NCI-H2029 (cell line): ENCODE measurements at places on chromosomes 2 and 18.

DNA sequence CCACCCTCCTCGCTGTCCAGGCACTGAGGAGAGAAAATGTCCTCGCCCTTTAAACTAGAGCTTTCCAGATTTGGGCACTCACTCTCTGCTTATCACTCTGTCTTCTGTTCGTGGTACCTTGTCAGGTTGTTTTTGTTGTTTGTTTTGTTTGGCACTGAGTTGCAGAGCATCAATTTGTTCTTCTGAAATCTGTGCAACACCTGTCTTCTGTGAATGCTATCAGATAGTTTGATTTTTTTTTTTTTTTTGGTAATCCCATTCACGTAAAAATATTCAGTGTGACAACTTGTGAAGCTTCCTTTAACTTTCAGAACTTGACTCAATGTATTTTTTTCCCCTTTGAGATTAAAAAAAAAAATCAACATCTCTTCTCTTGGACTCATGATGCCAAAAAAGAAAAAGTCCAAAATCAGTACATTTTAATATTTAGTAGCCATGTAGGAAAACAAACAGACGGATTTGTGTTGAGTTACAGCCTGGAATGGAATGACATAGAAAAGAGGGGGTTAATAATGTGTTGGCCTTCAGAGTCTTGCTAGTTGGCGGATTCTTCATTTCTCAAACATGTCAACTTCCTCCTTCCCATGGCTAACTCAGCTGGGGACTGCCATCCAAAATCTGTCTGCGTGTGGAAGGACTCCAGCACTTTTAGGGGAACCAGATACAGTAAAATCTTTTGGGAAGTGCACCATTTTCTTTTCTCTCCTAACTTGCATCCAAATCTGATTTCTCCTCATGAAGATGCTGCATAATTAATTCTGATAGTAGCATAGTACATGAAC lies 1.6 kb downstream of the TMEM178A start:
- no peak for DNase-seq

GRCh38 chr2:164710837-164711765 lies 89.8 kb upstream of the GRB14 start:
- DNase-seq = no peak

DNA sequence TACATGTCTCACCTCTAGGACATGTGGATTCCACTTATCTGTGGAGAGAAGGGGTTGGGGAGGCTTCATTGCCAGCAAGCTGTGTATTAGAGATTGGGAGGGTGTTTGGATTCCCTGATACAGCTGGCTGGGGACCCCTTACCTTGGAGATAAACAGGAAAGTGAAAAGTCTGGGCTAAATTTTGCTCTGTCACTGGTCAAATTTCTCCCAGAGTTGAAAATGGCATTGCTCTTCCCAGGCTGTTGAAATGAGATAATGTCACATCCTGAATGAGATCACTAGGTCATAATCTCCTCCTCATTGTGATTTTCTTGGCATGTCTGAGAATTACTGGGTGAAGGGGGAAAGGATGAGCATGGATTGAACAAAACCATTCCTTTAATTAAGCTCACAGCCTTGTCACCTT lies 265.0 kb upstream of the PARD3B start:
- DNase-seq = no peak

- no peak for DNase-seq
These were observed 14.0 kb upstream of the CCNYL1 start for GRCh38 chr2:207697411-207697810.

GRCh38 chr2:156380117-156380645 lies 47.7 kb upstream of the NR4A2 start:
- no peak for DNase-seq

DNA sequence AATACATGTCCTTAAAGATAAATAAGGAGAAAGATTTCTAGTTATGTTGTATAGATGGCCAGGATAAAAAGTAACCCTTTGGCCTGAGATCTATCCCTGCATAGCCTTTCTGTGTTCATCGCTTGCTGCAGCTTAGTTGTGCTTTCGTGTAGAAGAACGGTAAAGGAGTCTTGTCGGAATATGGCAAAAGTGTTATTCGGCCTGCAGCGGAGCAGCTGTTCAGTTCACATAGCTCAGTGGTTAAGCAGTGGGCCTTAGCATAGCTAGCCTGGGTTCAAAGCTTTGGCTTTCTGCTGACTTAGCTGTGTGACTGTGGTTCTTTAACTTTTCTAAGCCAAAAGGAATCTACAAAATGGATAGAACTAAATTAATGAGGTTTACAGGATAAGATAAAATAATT lies 55.4 kb downstream of the MALT1 start:
- no peak for DNase-seq

- no peak for DNase-seq
These were observed 107.3 kb upstream of the FAM98A start for GRCh38 chr2:33706410-33706809.

DNA sequence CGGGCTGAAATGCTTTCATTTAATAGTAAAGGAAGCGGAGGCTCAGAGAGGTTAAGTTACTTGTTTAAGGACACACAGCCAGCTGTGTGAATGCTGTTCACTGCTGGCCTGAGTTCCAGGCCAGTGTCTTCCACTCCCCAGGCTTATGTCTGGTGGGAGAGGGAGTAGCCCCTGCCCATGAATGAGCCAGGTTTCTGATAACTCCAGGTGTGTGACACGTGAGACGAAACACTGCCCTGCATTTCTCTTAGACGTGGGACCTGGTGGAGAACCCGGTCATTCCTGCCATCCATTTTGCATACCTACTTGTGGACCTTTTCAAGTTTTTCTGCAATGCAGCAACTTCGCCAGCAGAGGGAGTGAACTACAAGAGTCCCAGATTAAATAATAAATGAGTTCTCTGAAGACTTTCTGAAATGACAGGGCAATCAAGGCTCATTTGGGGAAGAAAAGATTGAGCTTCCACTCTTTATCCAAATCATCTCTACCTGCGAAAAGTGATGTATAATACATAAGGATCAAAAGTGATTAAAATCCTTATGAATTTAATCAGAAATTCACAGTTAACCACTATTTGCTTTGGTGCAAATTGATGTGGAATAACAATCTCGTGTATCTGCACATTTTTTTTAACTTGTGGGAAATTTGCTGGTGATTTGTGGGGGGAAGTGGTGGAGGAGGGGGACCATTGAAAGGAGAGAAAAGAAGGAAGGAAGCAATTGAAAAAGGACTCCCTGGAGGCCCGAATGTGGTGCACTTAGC lies 79.4 kb upstream of the ASB18 start:
- peak; percentile 58 for DNase-seq

DNA sequence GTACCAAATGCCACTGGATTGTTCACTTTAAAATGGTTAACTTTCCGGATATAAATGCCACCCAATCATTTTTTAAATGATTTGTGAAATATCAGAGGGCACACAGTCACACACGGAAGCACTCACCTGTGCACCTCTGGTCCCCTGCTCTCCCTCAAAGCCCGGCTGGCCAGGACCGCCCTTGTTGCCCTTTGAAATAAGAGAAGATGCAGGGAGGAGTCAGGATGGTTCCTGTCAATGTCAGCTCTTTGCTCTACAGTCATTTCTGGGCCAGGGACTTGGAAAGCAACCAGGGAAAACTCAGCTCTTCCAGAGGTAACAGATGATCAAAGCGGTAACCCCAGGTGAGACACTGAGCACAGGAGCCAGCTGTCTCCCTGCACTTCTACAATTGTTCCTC lies 60.7 kb downstream of the COL6A3 start:
- no peak for DNase-seq

- peak; percentile 44 for DNase-seq
These were observed at the start of gene SP5 for GRCh38 chr2:170715062-170715931. TSS of gene SP5 (plus strand) at chr2:170715337. CDS start at chr2:170715513, 176 bp downstream.

DNA sequence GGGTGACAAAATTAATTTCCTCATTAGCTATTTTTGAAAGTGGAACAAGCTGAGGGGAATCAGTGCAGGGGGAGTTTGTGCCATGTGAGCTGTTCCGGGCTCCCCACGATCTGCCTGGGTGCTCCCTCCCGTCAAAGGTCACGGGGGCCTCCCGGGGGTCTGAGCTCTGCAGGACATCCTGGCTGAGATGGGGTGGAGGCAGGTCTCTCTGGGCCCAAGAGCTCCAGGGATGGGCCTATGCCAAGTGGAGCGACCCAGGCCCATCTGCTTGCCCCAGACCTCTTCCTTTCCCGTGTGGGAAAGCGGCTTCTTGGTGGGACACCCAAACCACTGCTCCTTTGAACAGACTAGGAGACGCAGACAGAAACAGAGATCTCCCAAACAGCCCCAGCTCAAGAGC lies 143.3 kb upstream of the ID2 start:
- no peak for DNase-seq

DNA sequence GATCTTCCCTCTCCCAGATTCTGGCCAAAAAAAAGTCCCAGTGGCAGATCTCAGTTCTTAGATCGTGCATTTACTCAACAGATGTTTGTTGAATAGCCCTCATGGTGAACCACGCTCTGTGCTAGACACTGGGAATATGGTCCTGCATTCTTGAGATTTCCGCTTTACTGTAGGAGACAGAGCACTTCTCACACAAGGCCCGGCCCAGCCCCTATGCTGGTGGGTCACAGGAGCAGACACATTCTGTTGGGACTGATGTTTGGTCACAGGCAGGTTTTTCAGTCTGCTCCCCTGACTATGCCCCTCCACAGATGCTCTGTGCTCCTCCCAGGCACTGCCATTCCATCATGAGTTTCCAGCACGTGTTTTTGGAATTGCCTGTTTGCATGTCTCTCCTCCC lies 110.9 kb downstream of the RAPGEF4 start:
- no peak for DNase-seq

DNA sequence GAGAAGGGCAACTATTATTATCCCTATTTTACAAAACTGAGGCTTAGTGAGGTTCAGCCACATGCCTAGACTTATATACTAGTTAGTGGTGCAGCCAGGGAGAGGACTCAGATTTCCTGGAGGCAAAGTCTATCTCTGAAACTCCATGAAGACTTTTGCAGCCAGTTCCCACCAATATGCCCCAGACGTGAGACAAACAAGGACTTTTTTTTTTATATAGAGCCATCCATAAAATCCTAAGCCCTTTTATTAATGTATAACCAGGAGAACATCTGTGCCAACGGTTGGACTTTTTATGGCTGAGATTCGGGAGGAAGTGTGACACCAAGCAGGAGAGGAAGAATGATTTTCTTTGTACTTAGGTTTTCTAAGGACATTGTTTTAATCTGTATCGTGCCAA lies 29.9 kb downstream of the LIPG start:
- DNase-seq = no peak

GRCh38 chr2:162473-163382 lies 101.1 kb downstream of the SH3YL1 start:
- DNase-seq = no peak

DNA sequence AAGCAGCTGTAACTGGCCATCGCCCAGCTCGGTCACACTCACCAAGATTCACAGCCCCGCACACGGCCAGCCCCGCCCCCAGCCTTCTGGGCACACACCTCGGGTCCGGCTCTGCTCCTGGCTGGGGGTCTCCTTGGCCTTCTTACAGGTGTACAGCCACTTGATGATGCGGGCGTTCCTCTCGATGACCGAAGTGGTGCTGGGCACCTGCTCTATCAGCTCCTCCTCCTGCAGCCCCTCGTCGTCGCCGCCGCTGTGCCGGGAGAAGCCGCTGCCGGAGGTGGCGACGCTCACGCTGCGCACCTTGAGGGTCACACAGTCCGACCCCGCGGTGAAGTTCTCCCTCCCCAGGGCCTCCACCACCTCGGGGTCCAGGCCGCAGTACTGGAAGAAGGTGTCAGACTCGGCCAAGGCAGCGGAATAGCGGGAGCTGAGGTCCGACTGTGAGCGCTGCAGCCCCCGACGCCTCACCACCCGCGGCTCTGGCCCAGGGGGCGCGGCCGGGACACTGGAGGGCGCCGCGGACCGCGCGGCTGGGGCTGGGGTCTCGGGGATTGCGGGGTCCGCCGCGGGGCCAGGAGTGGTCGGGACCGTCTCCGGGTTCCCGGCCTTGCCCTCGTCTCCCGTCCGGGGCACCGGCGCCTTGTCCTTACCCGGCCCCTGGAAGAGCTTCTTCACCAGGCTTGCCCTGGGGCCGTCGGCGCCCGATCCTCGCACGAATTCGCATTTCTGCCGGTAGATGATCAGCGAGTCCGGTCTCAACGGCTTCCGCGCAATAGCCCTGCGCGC lies 769 bp downstream of the FAM110C start:
- DNase-seq = no peak

GRCh38 chr2:18703555-18703954 lies 114.2 kb upstream of the NT5C1B start:
- DNase-seq = no peak

DNA sequence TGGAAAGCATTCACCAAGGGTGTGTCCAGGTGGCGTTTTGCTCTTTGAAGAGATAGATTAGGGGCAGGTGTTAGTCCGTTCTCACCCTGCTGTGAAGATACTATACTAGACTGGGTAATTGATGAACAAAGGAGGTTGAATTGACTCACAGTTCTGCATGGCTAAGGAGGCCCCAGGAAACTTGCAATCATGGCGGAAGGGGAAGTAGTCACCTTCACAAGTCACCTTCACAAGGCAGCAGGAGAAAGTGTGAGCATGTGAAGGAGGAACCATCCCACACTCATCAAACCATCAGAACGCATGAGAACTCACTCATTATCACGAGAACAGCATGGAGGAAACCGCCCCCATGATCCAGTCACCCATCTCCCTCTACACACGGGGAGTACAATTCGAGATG lies 135.7 kb upstream of the NFATC1 start:
- DNase-seq = no peak

DNA sequence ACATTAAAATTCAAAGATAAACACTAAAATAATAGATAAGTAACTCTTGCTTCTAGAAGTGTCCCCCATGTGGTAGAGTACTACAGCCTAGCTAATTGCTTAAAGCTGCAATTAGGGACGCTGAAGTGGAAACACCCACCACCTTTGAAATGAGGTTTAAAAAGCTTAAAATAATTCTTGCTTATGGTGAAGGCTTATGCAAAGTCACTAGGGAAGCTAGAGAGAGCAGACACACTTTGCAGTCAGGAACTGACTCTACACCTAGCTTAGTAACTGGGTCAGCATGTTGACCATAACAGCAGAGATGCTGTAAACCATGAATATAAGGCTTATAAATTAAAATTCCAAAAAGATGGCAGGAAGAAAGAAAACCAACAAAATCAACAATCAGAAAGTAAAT lies 65.4 kb upstream of the DSG1 start:
- no peak for DNase-seq

GRCh38 chr2:111173856-111174255 lies 53.1 kb downstream of the BCL2L11 start:
- no peak for DNase-seq

GRCh38 chr2:178106053-178106452 lies 6.2 kb upstream of the RBM45 start:
- no peak for DNase-seq

DNA sequence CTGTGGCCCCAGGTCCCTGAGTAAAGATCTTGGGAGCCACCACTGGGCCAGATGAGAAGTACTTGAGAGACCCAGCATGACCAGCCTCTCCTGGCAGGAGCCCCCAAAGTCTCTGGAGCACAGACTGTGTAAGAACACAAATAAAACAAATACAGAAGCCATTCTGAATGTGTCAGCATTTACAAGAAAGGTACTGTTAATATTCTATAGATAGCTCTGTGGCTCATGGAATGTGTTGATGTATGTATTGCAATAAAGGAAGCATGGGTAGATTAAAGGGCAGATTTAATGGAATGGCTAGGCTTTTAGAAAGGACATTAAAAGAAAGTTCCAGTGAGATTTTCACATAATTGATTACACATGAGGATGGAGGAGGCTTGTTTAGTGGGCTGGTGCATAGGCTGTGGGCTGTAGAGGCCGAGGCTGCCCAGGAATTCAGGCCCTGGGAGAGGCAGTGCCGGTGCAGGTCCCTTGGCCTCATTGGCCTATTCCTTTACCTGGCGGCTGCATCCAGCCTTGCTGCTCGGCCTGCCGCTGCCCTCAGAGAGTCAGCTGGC lies 127.7 kb upstream of the DLX2 start:
- DNase-seq = no peak

GRCh38 chr2:194815475-194815874 lies 841.6 kb upstream of the SLC39A10 start:
- DNase-seq = no peak

GRCh38 chr2:28601616-28602015 lies 105.8 kb downstream of the PLB1 start:
- no peak for DNase-seq
